ENCODE measurements at places on chromosomes 5 and 9. TPM values are rescaled to one million over a fixed set of nuclear protein-coding genes. Genes with fewer than 3 reads are reported as not detected.

PCDHGA2 gene
- not detected for total RNA-seq

TSSK1B gene
- not detected for total RNA-seq

SVEP1 gene
- total RNA-seq = not detected

SPARC gene
- 1.1 TPM for total RNA-seq

SLC4A9 gene
- 0.35 TPM for total RNA-seq

TTC16 gene
- total RNA-seq = 1.2 TPM

GMCL2 gene
- total RNA-seq = not detected

SV2C gene
- total RNA-seq = 0.10 TPM
